ENCODE measurements at places on chromosomes 5 and 9.

DNA sequence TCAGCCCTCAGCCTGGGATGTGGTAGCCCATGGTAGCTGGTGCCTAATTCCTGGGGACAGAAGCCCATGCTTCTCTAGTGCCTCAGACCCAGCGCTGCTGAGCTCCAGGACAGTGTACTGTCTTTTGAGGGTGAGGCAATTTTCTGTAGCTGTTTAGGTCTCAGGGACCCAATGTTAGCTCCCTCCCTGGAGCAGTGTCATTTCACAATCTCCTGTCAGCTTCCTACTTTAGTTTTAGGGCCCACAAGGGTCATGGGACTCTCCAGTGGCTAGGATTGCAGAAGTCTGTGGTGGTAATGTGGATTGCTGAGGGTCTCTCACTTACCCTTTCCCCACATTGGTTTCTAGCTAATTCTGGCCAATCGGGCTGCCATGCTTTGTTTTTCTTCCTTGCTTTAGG, 67.7 kb upstream of the CCL21 start:
- no peak for DNase-seq

DNA sequence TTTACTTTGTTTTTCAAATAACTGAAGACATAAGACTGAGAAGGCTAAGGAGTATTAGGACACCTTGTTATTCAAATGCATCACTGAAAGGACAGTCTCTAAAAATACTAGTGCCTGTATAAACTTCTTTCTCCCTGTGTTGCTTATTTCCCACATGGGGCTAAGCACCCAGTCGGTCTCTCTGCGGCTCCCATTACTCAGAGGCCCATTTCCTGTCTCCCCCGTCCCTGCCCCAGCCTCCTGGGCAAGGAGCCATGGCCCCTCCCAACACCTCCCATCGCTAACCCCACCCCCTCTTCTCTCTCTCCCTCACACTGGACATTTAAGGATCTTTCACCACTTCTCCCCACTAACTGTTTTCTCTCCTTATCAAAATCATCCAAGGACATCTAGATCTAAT, 81.9 kb downstream of the EBF1 start:
- DNase-seq, result no peak

DNA sequence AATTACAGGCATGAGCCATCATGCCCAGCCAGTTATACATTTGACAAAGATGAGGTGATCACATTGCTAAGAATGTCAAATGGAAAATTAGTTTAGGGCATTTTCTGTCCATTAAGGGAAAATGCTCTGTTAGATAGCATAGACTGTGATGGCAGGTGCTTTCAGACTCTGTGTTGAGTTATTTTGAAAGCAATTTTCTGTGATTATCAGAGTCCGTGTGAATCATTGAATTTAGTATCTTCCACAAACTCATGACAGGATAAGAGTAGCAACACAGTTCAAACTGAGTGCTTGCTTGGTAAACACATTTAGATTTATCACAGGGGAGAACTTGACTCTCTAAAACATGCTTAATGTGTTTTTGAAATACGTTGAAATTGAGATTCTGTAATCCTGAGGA, 69.0 kb downstream of the GAPVD1 start:
- DNase-seq, result no peak

GRCh38 chr5:181039471-181039870, 595 bp upstream of the BTNL9 start:
- no peak for DNase-seq

- DNase-seq, result no peak
Observed at GRCh38 chr5:4191041-4191440, 595.4 kb downstream of the IRX1 start.

DNA sequence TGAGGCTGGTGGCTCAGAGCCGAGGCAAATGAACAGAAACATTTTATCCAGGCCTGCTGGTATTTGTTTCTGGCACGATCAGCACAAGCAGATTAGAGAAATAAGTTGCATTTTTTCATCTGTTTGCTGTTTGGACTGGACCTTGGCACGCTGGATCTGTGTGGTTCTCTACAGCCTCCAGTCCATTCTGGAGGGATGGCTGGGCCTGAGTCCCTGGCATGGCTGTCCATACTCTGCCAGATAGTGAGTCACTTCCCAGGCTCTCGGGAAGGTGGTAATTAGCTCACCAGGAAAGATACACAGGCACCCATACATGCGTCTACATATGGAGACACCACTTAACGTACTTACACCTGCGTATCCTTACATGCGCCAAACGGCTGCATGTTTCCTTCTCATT, 78.6 kb downstream of the SPRY4 start:
- DNase-seq, result no peak

DNA sequence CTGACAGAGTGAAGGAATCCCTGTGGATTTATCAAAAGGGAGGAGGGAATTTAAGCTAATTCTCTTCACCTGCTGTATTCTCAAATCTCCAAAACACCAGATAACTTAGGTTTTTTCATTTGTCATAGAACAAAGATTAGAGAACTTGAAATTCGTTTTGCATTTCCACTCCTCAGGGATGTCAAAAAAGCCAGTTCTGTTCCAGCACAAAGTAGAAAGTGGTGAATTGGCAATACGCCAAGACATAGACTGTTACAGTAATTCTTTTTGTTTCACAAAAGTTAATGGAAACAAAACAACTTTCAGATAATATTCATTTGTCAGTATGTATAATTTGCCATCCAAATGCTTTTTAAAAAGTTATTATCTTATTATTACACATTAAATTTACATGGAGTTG, 15.0 kb downstream of the S1PR3 start:
- no peak for DNase-seq

DNA sequence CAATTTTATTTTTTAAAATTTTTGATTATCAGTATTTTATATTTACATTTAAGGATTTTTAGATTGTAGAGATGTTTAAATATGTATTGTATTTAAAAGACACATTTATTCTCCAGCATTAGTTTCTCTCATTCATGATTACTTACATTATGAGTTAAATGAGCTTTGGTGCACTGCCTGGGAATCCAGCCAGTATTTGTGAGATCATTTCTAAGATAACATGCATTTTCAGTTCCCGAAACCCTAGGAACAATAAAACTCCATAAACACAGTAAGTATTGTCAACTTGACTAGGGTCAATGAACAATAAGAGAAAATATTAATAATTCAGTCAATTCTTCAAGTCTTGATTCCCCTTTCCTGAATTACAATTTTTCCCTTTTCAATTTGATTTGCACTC, 403.3 kb downstream of the PLK2 start:
- no peak for DNase-seq

DNA sequence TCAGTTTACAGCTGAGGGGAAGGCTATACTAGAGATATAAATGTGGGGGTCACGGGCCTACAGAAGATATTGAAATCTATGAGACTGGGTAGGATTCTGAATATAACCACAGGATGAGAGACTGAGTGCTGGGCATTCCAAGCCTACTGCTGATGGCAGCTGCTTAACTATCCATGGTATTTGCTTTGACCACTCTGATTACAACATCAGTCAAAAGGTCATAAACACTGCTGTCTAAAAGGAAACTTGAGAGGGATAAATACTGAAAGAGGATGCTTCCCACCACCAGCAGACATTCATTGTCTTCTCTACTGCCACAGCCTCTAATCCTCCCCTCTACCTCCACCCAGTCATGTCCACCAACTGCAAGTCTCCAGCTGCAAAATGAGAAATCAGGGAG, 3.8 kb downstream of the ZNF622 start:
- no peak for DNase-seq

DNA sequence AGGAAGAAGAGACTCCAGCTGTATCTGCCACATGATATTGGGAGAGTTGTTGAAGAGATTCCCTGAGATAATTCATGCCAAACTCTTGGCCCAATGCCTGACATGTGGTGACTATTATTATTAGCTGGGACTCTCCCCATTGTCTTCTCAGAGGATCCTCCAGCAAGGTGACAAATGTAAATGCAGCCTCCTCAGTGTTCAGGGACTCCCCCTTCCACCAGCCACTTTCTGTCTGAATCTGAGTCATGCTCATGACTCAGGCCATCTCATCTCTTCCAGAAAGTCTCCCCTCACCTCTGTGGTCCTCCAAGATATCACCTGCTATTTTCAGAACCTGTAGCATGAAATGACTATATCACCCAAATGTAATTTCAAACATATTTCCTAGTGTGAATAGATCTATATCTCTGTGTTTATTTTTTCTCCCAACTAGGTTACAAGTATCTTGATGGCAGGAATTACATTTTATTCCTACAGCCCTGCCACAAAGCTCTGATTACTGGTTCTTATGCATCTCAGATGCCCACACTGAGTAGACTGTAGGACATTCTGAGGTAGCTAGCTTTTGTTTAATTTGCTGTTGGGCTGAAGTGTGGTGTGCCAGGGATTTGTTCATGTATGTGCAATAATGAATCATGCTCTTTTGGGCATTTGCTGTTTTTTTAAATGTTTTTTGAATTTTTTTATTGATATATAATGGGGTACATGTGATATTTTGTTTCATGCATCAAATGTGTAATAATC, 126.6 kb upstream of the IL12B start:
- DNase-seq, result no peak

GRCh38 chr9:134614256-134614655, 27.3 kb upstream of the COL5A1 start:
- no peak for DNase-seq

GRCh38 chr5:168563959-168564358, 15.2 kb downstream of the PANK3 start:
- no peak for DNase-seq

DNA sequence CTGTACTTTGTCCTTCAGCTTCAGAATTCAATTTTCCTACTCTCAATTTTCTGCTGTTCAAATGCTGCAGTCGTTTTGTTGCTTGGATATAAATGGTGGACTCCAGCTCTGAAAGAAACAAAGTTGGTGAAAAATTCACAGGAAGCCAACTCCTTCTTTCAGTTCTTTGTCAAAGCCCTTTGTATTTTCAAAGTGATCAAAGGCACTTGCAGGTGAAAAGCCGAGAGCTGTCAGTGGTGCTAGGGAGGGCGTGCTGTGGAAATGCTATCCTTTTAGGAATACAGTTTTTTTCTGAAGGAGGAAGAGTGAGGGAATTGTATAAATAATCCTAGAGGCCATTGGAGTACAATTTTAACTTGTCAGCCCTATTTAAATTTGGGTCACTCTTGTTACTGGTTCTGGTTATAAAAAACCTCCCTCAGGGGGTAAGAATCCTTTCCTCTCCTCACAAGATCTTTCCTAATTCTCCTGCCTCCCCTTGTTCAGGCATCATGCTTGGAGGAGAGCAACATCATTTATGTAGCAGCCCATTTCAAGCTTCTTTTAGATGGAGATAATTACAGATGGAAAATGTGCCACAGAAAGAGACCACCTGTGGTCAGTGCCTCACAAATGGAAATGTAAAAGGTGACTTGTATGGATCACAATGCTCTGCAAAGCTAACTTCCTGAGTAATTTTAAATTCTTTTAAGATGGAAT, 62.5 kb upstream of the GHR start:
- DNase-seq, result no peak

- DNase-seq, result peak; percentile 37
Observed at GRCh38 chr9:93574091-93574899, 2.1 kb upstream of the PHF2 start.

GRCh38 chr5:170423692-170424091, 34.5 kb upstream of the KCNMB1 start:
- DNase-seq, result no peak

DNA sequence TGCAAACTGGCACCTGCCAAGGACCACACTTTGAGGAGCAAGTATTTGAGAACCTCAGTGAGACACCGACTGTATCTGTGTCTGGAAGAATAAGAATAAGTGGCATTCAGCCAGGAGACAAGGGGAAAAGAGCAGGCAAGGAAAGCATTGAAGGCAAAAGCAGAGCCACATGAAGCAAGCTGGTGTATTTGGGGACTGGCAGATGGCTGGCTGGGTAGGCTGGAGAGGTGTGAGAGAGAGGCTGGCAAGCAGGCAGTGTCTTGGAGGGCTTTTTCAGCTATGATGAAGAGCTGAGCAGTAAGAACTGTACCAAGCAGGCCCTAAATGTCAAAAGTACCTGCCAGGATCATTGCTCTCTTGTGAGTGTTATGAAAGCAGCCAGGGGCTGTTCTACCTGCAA, 14.1 kb upstream of the C5orf58 start:
- DNase-seq, result peak; percentile 46

DNA sequence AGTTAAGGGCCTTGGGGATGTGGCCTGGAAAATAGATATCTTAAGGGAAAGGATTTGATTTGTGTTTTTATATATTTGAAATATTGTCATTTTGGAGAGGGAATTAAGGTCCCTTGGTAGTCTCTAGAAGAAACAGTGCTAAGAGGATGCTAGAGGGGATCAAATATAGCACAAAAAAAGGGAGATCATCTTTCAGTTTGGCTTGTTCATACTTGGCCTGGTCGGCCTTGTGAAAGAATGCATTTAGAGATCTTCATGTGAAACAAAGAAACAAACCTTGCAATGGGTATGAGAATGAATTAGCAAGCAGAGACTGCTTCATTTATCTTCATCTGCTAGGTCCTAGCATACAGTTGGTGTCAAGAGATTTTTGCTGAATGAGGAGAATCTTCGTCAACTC, 15.0 kb downstream of the DMRT2 start:
- DNase-seq, result no peak

GRCh38 chr5:14864181-14864812, 7.3 kb downstream of the ANKH start:
- DNase-seq, result no peak

GRCh38 chr5:169450464-169450863, 133.1 kb upstream of the SPDL1 start:
- no peak for DNase-seq

DNA sequence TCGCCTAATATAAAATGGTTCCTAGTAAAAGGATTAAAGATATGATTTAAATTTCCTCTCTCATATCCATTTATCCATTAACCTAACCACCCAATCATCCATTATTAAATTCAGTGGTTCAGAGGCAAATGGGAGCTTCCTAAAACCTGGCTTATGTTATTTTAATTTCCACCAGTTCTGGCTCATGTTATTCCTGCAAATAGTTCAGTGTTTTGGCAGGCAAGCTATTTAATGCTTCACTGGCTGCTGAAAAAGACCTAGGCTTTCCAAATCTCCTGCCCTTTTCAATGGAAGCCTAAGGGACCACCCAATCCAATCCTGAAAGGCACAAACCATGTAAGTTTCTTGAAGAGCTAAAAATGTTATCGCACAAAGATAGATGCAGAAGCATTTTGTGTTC, 52.3 kb downstream of the POC5 start:
- DNase-seq, result no peak

- no peak for DNase-seq
Observed at GRCh38 chr9:79687131-79687447, 115.3 kb downstream of the TLE4 start.

Data from posterior cingulate gyrus (tissue), 11 donors.